A172 (cell line): ENCODE measurements at places on chromosomes 11 and 22. TPM values are rescaled to one million over a fixed set of nuclear protein-coding genes. Genes with fewer than 3 reads are reported as not detected.

GRCh38 chr11:83069441-83070043, 2.2 kb downstream of the RAB30 start:
- peak; percentile 20 for DNase-seq

- DNase-seq = no peak
Observed at GRCh38 chr22:36701965-36702621, 1.5 kb downstream of the CACNG2 start.

SAA2 gene
- 4.9 and 12.9 TPM in 2 replicates for total RNA-seq

ASPHD2 gene
- total RNA-seq = 4.0 and 4.5 TPM in 2 replicates

CENATAC gene
- total RNA-seq = 24.9 and 45.6 TPM in 2 replicates

CBLIF gene
- total RNA-seq = not detected in 2 replicates

OR2AG2 gene
- not detected in 2 replicates for total RNA-seq
